ENCODE measurements at places on chromosomes 12 and 14.

DNA sequence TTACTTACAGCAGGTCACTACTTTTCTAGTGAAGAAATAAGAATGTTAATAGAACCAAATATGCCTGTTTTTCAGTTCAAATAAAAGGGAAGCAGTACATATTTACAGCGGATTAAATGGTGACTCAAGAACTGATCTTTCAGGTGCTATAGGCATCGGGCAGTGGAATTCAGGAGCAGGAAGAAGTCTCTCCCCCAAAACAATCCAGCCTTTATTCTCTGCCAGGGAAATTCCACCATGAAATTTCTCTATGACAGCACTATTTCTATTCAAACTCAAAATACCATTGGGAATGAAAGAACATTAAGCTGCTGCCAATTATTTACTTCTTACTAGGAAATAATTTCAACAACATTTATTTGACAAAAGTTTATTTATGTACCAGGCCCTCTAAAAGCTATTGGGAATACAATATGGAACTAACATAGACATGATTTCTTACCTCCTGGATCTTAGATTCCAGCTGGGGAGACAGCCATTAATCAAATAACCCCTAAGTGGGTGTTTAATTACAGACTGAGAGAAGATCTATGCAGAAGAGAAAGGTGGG lies 60.3 kb upstream of the KRR1 start:
- DNase-seq: no peak

DNA sequence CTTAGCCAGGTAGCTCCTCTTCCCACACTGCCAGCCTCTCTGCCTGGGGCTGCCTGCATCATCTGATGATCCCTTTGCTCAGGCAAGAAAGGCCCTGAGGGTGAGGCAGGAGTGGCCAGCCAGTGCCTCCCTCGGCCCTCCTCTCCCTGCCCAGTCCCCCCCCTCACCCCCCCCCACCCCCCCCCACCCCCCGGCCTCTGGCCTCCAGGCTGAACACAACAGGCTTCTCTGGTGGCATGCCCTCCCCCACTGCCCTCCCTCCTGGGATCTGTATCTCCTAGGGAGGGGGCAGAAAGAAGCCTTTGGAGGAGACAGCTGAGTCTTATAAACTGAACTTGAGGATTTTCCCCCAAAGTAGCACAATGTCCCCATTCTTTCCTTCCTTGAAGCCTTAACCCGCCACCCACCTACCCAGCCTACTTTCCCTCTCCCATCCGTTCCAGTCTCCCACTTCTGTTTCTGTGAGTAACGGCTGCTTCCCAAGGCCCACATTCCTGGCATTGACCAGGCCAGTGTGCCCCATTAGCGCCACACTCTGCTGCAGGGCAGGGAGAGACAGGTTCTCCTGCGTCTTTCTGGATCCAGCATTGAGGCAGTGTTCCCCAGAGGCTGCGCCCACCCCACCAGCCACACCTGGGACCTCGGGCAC lies 82.1 kb downstream of the B4GALNT3 start:
- DNase-seq: no peak

DNA sequence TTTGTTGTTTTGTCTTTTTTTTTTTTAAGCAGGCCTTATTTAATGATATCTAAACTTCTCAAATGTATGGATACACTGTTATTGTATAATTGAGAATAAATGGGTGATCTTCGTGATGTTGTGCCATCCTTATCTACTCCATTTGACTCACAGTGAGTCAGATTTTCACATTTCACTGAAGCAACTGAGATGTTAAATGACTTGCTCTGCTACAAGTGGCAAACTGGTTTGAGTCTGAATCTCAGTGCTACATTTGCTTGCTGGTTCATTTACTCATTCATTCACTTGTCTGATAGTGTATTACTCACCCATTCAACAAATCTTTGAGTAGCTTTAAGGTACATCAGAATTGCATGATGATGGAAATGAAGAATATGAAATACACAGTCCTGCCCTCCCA lies 2.6 kb downstream of the KIAA0586 start:
- DNase-seq: no peak

DNA sequence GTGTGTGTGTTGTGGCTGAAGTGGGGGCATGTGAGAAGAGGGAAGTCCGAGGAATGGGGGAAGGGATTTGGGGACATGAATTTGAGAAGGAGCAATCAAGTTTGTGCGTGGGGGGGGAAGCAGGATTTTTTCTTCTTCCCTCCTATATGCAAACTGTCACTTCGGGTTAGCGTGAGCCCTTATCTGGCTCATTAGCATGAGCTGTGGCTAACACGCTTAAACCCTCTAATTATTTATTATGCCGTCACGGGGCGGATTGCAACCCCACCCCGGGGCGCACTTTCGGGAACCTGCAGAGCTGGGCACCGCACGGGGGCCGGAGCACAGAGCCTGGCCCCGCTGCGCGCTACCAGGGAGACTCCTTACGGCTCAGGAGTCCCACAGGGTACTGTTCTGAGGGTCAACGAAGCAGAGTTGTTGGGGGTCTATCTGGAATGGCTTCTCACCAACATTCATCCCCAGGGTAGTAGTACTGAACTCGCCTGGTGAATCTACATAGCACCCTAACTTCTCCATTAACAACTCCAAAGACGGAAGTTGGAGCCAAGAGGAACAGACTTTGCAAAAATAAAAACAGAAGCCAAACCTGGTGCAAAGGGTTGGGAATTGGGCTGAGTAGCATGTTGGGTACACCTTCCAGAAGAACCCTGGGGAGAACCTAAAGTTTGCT lies 6.4 kb upstream of the ASCL1 start:
- no peak for DNase-seq

DNA sequence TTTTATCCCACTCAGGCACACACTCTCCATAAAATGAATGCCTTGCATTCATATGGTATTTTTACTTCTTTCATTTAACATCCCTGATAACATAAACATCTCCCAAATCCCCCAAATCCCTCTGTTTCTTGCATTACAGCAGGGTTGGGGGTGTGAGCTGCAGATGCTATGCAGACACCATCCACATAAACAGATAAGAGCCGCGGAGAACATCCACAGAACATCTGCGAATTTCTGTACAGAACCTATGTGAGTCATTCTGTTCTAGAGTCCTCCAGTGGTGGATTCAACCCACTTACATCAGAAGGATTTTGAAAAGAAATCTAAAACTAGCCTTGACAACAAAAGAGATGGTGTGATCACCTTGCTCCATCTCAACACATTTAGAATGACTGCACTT lies 20.3 kb downstream of the FBLN5 start:
- no peak for DNase-seq

- no peak for DNase-seq
Observed at GRCh38 chr12:75716291-75717025, 205.0 kb upstream of the KRR1 start.

DNA sequence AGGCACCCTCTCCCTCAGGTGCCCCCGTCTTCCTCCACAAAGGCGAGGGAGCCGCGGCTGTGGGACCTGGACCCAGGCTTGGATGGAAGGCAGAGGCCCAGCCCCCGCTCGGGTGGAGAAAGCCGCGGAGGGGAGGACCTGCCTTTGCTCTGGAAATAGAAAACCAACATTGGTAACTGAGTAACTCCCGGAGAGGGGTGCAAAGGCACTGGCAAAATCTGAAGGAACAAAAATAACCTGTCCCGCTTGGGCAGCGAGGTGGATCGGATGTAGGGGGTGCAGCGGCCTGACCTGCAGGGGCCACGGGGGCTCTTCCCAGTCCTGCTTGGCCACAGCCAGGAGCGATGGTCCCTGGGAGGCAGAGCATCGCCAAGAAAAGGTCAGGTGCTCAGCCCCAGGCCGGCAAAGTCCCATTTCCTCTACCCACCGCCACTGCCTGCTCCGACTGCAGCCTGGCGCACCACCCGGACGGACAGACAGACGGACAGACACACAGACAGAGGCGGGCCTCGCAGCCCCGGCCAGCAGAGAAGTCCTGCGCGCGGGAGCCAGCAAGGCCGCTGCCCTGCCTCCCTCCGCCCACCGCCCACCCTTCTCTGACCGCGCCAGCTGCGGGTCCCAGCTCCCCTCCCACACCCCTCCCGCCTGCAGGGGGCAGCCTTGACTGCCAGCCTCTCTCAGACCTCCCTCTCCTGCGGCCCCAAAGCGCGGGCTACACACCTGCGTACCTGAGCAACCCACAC lies 21.4 kb upstream of the TMEM106C start:
- DNase-seq: peak; percentile 29

DNA sequence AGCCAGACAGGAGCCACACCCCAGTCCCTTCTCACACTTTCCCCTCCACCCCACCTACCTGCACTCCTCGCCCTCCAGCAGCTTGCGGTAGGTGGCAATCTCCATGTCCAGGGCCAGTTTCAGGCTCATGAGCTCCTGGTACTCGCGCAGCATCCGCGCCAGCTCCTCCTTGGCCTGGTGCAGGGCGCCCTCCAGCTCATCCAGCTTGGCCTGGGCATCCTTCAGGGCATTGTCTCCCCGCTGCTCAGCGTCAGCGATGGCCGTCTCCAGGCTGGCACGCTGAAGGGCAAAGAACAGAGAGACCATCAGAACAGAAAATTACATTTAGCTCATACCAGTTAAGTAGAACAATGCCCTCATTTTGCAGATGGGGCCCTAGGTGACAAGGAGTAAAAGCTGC lies 5.5 kb downstream of the KRT74 start:
- DNase-seq: no peak

DNA sequence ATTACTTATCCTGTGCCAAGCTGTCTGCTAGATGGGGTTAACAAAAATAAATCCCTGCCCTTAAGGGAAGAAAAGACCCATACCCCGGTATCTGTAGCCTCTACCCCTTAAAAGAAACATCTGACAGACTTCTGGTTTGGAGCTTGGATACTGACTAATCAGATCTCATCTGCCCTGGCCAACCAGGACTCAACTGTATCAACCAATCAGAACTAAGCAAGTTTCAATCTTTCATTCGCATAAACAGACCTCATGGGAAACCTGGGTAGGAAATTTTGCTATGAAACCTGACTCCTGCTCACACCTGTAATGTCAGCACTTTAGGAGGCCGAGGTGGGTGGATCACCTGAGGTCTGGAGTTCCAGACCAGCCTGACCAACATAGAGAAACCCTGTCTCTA lies 26.4 kb upstream of the PRMT8 start:
- no peak for DNase-seq

DNA sequence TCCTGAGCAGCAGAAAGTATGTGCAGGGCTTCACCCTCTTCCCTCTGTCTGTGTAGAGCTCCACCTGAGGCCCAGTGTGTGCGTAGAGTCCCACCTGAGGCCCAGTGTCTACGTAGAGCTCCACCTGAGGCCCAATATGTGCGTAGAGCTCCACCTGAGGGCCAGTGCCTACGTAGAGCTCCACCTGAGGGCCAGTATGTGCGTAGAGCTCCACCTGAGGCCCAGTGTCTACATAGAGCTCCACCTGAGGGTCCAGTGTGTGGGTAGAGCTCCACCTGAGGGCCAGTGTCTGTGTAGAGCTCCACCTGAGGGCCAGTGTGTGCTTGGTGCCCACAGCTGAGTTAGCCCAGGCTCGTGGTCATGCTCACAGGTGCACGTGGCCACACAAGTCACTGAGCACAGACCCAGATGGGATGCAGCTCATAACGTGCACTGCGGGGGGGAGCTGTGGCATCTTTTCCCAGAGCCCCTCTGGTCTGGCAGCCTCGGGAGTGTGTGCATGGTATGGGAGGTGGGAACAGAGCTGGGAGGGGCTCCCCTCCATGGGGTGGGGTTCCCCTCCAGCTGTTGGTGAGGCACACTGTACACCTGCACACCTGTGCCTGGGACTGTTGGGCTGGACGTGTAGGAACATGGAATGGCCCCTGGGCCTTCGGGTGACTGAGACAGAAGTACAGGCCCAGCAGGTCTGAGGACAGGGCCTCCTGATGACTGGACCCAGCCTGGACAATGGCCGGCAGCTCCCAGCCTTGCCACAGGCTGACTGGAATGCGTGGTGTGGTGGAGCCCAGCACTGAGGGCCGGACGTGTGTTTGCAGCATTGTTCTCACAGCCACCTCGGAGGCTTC lies 20.1 kb downstream of the PACS2 start:
- DNase-seq: no peak

DNA sequence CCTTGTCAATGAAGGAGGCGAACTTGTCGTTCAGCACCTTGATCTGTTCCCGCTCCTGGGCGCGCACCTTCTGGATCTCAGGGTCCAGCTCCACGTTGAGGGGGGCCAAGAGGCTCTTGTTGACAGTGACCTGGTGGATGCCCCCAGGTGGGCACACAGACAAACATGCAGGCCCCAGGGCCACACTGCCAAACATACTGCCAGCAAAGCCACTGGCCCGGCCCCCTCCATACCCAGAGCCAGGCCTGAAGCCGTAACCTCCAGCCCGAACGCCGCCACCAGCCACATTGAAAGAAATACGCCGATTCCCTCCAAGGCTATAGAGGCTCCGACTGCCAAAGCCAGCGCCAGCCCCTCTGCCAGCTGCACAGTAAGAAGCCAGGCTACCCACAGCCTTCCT lies 337 bp downstream of the KRT74 start:
- no peak for DNase-seq

DNA sequence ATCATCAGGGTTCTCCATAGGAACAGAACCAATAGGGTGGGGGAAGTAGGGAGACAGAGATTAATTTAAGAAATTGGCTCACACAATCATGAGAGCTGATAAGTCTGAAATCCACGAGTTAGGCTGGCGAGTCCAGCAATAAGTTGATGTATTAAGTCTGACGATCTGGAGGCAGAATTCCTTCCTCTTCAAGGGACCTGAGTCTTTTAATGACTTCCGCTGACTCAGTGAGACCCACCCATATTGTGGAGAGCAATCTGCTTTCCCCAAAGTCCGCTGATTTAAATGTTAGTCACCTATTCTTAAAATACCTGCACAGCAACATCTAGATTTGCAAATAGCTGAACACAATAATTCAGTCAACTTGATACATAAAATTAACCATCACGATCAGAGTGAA lies 97.8 kb downstream of the SPTSSA start:
- no peak for DNase-seq

- no peak for DNase-seq
Observed at GRCh38 chr12:107349008-107349747, 255.8 kb upstream of the CRY1 start.

GRCh38 chr14:50530358-50530757 lies 2.0 kb downstream of the MAP4K5 start:
- DNase-seq: no peak

DNA sequence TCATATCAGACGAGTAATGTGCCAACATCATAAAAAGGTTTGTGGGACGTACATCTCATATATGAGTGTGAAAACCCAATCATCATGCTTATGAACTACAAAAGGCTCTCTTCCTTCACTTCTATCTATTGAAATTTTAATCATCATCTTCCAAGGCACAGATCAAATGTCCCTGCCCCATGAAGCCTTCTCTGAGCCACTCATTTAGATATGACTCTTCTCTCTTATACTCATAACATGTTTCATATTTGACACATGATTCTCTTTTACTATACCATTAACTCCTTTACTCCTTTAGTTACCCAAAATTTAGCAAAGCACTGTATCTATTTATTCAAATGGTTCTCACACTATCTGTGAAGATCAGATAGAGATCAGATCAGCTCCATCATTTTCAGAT lies 22.2 kb downstream of the RALGAPA1 start:
- no peak for DNase-seq

GRCh38 chr12:25550186-25550585 lies 2.9 kb downstream of the LMNTD1 start:
- DNase-seq: no peak

GRCh38 chr14:38040411-38040810 lies 167.3 kb upstream of the SSTR1 start:
- DNase-seq: no peak

GRCh38 chr14:23562822-23563472 lies 4.6 kb downstream of the AP1G2 start:
- no peak for DNase-seq
